ENCODE measurements at places on chromosomes 7 and 10.
A peak's percentile ranks its signal among the peaks of the same experiment; 100 is the strongest.

GRCh38 chr7:22980422-22980821, 33.5 kb downstream of the HYCC1 start:
- DNase-seq, result no peak

DNA sequence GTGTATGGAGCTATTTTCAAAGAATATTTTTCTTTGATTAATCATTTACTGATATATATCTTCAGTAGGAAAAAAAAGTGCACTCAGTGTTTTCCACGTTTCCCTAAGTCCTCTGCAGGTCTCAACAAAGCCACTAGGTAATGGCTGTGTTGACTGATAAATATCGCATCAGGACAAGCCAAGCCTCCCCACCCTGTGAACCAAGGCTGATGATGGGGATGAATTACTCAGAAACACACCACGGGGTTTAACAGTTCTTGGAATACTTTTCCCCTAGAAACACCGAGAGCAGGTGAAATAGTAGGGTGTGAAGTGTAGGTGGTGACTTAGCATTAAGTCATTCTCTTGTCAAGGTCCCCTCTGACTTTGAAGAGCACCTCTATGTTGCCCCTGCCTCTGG, 423.5 kb upstream of the IGFBP3 start:
- DNase-seq, result no peak

GRCh38 chr7:46549892-46550639, 629.0 kb upstream of the IGFBP3 start:
- DNase-seq, result no peak

DNA sequence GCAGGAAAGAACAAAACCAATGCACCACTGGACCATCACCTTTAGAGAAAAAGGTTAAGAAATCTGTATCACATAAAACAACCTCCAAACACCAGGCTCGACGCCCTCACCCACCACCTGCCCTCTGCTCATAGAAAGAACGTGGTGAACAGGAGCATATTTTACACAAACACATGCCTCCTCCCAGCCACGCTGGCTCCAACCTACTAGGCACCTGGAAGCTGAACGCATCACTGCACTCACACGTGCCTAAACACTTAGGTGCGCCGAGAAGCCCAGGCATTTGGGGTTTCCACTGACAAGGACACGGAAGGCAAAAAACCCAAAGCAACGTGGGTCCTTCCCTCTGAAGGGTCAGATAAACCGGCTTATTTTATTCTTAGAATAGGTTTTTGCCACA, 56.0 kb downstream of the PTPRN2 start:
- DNase-seq, result no peak

DNA sequence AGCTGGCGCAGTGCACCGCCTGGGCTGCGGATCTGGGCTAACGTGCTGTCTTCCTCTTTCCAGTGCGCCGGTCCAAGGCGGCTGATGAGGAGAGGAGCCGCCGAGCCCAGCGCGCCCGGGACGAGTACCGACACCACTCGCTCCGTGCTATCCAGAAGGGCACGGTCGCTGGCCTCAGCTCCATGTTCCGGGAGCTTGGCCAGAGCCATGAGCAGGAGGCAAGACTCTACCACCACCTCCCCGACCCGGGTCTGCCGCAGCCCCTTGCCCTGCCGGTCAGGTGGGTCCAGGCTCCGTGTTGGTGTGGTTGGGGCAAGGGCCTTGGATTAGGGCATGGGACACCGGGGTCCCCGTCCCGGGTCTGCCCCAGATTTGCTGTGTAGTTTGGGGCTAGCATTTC, 65.8 kb downstream of the SH2D4B start:
- DNase-seq, result no peak

- DNase-seq, result no peak
Measured at GRCh38 chr7:96495751-96496216, 173.9 kb upstream of the SLC25A13 start.

DNA sequence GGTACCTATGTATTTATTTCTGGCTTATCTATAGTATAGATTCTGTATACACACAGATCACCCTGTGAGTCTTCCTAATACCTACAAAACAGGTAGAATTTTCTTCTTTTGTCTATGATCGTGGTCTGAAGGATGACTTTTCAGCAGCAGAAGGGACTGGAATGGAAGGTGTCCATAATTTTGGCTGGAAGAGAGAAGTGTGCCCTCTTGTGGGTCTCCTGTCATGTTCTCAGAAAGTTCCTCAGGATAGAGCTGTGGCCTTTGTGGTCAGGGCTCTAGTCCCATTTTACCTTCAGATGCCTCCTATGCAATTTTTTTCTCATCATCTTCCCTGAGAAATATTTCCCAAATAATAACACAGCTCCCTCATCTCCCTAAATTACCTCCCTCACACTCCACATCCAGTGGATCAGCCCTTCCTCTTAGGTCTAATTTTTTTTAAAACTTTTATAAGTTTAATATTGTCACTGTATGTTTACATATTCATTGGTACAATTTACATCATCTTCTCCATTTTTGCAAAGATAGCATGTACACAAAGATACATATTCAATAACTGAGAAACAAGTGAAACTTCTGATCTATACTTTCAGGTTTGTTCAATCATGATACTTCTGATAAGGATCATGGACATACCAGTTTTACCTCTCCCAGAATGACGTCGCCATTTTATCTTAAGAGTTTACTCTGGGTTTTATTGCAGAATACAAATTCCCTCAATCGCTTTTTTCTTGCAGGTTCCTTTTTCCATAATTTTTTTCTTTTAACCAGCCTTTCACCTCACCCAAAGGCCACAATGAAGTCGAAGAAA, 112.7 kb downstream of the REEP3 start:
- DNase-seq, result no peak

GRCh38 chr7:7156663-7157062, 25.7 kb upstream of the C1GALT1 start:
- no peak for DNase-seq

- DNase-seq, result peak; percentile 35
Measured at GRCh38 chr7:139016931-139017511, 18.8 kb downstream of the ZC3HAV1L start.

GRCh38 chr10:110893559-110894179, 21.9 kb downstream of the PDCD4 start:
- no peak for DNase-seq

GRCh38 chr7:70810558-70811139, 321.3 kb upstream of the GALNT17 start:
- DNase-seq, result no peak

DNA sequence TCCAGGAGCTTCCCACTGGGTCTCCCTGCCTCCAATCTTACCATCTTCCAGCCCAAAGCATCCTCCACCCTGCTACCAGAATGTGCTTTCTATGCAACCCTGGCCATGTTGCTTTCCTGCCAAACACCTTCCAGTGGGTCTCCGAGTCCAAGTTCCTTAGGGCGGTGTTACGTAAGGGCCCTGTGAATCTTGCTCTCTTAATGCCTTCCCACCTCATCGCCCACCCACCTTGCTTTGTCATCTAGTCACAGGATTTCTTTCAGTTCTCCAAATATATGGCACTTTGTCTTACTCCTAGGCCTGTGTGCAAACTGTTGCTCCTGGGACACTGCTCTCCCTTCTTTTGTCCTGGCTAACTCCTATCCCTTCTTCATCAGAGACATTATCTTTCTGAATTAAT, 344.5 kb downstream of the RPS24 start:
- no peak for DNase-seq

GRCh38 chr7:33072471-33072870, 9.9 kb upstream of the NT5C3A start:
- no peak for DNase-seq

- DNase-seq, result no peak
Measured at GRCh38 chr7:14714161-14714728, 188.3 kb downstream of the DGKB start.

- no peak for DNase-seq
Measured at GRCh38 chr7:25512061-25512687, 283.9 kb upstream of the NPVF start.

GRCh38 chr7:35366167-35367155, 112.6 kb upstream of the TBX20 start:
- no peak for DNase-seq

DNA sequence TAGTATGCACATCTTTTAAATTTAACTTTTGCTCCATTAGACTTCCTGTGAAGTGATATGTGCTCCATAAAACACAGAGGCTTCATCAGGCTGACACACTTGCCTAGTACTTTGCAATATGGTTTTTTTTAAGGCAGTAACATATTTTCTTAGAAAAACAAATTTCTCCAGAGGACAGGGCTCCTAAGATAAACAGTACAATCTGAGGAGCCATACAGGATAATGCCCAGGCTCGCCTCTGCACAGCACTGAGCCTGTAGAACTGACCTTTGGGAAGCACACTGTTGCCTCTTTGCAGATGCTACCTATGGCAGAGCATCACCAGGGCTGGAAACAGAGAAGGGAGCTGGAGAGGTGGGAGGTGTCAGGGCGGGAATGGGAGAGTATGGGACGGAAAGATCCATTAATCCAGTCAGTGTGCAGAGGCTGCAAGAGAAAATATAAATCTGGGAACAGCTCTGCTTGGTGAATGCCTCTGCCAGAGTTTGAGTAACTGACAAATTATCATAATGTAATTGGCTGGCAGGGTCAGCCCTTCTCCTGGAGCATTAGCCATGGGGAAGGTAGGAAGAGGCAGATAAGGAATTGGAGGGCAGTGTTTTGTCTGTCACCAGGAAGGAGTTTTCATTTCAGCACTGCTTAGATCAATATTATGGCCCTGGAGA, 132.3 kb downstream of the CREB5 start:
- DNase-seq, result no peak

DNA sequence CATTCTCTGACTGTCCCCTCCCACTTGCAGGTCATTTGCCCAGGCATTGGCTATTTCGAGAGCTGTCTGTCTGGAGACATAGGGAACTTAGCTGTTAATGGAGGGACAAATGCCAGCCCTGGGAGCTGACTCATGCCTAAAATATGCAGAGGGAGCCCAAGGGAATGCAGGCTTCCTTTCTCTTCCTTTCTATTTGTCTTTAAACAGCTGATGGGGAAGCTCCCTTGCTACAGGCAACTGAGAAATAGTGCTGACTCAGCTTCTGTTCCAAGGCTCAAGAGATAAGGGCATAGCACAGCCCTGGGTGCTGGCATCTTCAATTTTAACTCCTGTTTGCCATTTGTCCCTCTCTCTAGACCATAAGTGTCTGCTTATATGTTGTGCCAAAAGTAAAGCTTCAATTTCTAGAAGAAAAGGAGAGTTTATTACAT, 82.7 kb upstream of the C1GALT1 start:
- no peak for DNase-seq

DNA sequence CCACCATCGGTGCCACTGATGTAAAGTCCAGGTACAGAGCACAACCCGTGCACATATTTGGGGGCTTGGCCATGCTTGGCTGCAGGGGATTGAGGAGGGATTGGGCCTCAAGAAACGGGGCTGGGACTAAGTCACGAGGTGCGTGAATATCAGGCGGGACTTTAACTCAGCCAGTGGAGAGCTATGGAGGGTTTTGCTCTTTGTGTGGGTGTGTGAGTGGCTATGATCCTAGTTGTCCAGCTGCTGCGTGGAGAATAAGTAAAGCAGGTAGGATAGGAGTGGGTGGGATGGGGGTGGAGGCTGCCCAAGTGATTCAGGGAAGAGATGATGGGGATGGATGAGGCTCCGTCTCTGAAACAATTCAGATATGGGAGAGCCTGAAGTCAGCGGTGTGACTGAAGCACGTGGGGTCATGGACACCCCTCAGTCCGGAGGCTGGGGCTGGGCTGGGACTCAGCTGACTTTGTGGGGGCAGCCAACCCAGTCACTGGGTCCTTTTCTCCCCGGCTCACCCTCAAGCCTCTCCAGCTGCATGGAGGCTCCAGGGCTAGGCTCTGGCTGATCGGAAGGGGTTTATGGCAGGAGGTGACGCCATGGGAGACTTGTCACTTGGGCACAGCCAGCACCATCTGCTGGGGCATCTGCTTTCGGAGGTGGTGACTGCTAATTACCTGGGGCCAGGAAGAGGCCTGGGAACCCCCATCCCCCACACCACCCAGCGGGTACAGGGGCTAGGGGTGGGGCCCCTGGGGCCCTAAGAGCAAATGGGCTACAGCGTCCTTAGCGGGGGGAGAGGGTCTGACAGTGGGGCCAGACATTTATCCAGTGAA, 1.7 kb upstream of the LFNG start:
- no peak for DNase-seq

DNA sequence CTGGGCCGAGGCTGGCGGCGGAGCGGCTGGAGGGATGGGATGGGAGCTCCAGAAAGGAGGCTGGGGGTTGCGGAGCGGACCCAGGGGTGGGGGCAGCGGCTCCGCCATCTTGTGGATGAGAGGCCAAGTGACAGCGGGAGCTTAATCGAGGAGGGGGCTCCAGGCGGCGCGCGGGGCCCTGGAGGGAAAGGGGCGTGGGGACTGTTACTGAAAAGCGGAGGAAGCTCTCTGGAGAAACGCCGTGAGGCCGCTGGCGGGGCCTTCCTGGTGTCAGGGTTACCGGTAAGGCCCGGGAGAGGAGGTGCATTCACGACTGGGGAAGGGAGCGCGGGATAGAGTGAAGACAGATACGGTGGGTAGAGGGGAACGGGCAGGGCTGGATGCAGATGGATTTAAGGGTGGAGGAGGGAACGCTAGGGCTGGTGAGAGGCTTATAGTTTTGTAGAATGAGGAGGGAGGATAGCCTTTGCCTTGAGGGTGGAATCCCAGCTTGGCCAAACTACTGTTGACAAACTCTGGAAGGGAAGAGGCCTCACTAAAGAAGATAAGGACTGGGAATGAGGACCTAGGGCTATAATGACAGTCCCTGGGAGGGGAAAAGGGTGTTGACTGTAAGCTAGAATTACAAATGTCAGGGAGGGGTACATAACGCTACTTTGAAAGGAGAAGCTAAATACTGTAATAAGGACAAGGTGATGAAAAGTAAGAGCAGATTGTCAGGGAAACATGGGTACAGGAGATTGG, 535 bp downstream of the BTRC start:
- DNase-seq, result peak; percentile 20

DNA sequence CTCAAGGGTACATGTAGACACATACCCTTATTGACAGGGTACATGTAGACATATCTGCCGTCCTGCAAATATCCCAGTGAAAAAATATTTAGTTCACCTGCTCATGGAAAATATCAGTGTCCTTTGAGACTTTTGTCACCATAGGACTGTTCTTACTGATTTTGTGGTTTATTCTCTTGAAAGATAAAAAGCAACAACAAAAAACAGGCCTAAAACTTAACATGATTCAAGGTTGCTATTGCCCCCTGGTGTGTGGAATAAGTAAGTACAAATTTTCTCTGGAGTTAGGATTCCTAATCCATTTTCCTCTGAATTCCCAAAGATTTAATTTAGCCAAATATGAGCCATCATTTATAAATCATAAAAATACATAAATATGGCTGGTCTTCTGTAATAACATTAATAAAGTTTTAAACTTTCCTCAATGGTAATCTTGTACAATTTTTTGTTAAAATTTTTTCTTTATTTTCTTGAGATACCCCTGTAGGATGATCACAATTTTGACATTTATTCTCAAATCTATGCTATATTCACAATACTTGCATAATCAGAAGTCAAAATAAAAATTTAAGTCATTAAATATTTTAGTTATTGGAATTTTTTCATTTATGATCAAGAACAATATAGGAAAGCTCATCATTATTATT, 741.4 kb upstream of the POT1 start:
- DNase-seq, result no peak

DNA sequence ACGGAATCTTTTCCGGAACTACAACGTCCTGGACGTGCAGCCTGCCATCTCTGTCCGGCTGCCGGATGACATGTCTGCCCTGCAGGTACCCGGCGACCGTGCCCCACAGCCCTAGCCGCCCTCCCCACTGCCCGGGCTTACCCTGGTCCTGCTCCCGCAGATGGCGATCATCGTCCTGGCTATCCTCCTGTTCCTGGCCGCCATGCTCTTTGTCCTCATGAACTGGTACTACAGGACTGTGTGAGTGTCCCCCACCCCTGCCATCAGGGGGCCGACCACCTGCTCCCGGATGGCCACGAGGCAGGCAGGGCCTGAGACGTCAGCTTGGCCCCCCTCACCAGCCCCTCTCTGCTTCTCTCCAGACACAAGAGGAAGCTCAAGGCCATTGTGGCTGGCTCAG, 38.0 kb upstream of the VSIR start:
- no peak for DNase-seq

Measured in stimulated activated CD8-positive, alpha-beta memory T cell treated with anti-CD3 and anti-CD28 coated beads, Interleukin-4, amount 100 ng/mL, for 24 hours (primary cell).